ENCODE measurements at places on chromosomes 11 and 22.
A peak's percentile ranks its signal among the peaks of the same experiment; 100 is the strongest.

GRCh38 chr22:21646608-21647590, 4.8 kb downstream of the SDF2L1 start:
- DNase-seq, result no peak

GRCh38 chr11:63945477-63946163, 6.8 kb downstream of the NAA40 start:
- DNase-seq, result peak; percentile 35

DNA sequence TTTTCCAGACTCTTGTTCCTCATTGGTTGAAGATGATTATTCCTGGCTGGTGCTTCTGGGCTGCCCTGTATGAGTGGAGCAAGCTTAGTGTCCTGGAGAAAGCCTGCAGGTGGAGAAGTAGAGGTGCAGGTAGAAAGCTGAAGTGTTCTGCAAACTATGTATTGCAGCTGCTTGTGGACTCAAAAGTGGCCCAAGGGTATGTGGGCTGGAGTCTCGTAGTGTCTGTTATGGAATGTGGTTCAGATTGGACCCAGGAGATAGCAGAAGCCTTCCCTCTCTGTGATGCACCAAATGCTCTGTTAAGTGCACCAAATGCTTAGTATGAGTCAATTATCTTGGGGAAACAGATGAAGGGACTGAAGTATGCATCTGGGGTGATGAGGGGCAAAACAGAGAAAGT, 122.8 kb upstream of the CCDC90B start:
- no peak for DNase-seq

DNA sequence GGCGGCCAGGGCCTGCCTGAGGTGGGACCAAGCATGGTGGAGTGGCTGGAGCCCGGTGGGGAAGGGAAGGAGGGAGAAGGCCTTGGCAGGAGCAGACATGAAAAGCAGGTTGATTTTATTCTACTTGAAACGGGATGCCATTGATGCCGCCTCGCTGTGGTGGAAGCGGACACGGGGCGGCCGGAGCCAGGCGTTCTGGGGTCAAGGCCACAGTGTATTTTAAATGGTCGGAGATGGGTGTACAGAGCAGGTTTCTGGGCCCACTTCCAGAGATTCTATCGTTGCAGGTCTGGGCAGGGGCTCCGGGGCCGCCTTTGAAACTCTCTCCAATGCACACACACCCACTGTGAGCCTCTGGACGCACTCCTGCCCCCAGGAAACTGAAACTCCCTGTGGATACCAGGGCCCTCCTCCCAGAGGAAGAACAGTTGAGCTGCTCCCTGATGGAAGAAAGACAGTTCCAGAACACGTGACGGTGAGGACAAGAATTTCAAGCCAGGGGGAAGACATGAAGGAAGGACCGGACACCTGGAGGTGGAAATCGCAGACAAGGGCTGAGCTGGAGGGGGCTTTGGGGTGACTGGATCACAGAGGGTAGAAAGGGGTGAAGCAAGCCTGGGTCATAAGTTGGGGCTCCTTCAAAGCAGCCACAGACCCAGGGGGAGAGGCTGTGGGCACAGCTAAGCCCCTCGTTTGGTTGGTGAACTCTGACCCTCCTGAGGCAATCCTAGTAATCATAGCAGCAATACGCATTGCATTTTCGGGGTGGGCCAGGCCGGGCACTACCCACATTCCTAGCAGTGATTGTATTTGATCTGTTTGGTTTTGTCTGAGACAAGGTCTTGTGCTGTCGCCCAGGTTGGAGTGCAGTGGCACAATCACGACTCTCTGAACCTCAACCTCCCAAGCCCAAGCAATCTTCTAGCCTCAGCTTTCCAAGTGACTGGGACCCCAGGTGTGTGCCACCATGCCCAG, 12.3 kb upstream of the LINC01488 start:
- no peak for DNase-seq

- DNase-seq, result no peak
Observed at GRCh38 chr11:94830722-94831510, 62.8 kb downstream of the AMOTL1 start.

- no peak for DNase-seq
Observed at GRCh38 chr11:113721462-113722066, 15.5 kb upstream of the TMPRSS5 start.

GRCh38 chr11:17605651-17606122, 58.6 kb downstream of the OTOG start:
- DNase-seq, result no peak

DNA sequence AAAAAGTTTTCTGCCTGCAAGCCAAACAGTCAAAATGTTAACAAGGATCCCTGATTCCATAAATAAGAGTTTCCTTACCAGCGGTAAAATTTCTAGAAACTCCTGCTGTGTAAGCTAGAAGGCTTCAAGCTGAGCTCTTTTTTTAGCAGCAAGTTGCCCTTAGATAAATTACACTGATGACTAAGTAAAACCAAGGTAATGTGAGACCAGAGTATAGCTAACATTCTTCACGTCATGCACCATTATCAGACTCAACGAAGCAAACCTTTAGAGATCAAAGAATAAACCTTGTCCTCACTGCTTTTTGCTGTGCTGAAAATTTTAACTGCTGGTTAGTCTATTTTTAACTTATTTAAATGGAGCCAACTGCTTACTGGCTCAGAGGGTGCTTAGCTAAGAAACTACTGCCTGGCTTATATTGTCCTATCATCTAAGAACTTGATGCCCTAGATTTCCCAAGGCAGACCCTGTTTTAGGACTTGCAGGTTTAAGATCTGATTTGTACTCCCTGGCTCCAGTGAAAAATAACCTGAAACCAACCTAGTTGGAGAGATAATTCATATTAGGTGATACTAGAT, 900.7 kb downstream of the JRKL start:
- no peak for DNase-seq

- no peak for DNase-seq
Observed at GRCh38 chr11:44305470-44306051, 4.4 kb downstream of the ALX4 start.

DNA sequence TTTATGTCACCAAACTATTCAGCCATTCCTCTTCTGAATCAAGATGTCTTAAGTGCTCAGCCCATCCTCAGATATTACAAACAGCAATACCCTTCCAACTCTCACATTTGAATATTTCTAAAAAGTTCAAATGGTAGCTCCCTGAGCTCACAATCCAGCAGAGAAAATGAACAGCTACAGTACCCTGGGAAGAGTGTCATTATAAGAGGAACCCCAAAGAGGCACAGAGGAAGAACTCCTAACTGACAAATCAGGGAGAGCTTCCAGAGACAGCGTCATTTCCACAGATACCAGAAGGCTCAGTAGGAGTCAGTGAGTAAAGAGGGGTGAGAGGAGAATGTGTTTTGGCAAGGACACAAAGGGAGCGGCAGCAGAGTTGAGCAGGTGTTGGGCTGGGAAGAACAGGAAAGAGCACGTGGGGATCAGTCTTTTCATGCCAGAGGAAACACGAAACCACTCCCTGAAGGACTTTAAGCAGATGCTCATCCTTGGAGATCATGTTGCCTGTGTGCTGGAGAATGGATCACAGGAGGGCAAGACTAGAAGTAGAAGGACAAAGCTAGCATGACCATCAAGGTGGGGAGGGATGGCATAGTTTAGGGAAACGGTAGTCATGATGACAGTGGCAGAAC, 4.3 kb downstream of the CLTCL1 start:
- no peak for DNase-seq

GRCh38 chr22:24133187-24133965, 47.9 kb upstream of the SUSD2 start:
- DNase-seq, result no peak

GRCh38 chr22:48950151-48950915, 877.3 kb downstream of the BRD1 start:
- no peak for DNase-seq

DNA sequence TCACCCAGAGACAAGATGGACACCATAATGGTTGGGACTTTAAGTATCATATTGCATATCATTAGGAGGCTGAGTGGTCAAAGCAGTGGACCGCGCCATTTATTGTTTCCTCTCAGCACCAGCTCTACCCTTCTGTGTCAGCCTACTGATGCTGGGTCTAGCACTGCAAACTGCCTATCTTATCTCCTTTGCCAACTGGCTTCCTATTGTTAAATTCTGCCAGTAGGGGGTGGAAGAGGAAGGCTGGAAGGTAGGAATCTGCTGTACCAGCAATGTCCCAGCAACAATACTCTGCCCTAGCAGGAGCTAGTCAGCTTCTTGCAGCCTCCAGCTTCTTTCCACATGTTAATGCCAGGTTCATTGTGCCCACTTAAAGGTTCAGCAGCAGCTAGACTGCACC, 367.1 kb upstream of the PDGFD start:
- no peak for DNase-seq

GRCh38 chr11:18705651-18706281, 7.2 kb downstream of the TMEM86A start:
- DNase-seq, result no peak

DNA sequence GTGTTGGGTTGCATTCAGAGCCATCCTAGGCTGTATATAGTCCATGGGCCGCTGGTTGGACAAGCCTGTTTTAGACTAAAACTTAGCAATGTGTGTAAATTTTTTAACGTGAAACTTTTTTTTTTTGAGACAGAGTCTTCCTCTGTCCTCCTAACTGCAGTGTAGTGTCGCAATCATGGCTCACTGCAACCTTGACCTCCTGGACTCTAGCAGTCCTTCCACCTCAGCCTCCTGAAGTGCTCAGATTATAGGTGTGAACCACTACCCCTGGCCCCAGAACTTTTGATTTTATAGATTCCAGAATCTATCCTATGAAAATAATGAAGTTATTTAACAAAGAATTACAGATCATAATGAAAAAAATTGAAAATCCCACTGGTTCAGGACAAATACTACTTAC, 29.9 kb upstream of the PANX2 start:
- DNase-seq, result no peak

DNA sequence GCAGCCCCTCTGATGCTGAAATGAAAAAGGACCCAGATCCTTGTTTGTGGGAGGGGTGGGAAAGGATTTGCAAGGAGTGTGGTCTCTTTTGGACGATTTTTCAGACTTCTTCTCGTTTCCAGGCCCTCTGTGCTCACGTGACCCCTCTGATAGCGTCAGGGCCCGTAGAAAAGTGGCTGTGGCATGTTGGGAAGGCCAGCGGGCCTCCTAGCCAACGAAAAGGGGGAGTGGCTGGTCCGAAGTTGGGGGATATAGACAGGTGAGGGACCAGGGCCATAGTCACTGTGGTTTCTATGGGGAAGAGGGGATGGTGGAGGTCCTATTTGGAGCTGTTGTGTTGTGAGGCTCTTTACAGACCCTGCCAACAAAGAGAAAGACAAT, 6.6 kb downstream of the PARVB start:
- DNase-seq, result no peak

DNA sequence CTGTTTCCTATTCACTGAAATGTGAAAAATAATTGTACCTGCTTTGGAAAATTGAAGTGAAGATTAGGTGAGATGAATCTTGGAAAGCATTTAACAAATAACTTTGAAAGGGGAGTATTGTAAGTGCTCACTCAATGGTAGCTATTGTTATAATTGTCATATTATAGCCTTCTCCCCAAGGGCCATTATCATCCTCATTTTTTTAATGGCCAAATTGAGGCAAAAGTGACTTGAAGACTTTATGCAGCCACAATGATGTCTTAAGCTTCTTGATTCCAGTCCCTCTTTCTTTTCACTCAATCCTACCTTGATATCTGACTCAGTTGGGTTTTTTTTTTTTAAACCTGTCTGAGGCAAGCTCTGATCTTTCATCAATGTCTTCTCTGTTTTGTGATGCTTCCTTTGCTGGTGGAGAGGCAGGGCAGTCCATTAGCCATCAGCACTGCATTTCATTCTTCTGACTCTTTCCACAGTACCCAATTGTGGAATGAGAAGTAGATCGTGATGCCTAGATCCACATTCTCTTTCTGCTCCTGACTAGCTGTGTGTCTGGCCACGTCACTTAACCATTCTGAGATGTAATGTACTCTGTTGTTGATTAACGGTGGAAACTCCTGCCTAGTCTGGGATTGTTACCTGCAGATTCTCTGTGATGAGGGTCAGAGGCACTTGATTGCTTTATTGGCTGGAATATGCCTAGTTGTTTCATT, 101.4 kb downstream of the DBX1 start:
- no peak for DNase-seq

DNA sequence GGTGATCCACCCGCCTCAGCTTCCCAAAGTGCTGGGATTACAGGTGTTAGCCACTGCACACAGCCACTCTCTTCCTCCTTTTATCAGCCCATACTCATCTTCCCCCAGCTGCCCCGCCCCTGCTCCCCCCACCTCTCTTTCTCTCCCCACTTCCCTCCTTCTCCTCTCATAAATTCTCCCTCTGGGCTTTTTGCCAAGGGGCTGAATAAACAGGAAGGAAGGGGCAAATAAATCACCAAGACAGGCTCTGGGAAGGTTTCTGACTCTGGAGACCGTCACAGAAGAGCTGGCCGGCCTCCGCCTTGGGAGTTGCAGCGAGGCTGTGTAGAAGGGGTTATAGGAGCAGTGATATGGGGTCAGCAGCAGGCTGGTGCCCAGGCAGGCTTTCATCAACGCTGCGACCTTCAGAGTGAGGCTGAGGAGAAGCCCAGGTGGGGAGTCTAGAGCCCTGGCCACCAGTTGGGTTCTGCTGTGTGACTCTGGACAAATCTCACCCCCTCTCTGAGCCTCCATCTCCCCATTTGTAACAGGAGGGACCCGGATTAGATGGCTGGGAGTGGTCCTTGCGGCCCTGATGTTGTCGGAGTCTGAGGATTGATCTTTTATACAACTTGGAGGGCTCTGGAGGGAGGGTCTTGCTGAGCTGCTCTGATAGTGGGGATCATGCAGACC, 62.6 kb upstream of the RASD2 start:
- no peak for DNase-seq

DNA sequence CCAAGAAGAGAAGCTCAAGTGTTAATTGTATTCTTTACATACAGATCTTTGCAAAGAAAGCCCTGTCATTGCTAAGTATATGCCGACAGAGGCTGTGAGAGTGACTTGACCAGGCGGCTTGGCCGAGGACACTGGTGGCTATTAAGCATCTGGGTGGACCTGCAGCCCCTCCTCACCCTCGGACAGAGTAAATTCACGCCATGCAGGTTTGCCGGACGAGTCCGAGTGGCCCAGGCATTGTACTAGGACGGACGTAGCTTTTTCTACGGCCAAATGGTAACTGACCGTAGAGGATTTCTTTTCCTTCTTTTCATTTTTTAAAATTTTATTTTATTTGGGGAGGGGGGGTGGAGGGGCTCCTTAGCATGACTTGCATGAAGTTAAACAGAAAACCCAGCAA, 47.0 kb downstream of the KCNC1 start:
- no peak for DNase-seq

- DNase-seq, result no peak
Observed at GRCh38 chr11:57345555-57346211, 7.5 kb downstream of the P2RX3 start.
